ENCODE measurements at places on chromosomes 2 and 18.

DNA sequence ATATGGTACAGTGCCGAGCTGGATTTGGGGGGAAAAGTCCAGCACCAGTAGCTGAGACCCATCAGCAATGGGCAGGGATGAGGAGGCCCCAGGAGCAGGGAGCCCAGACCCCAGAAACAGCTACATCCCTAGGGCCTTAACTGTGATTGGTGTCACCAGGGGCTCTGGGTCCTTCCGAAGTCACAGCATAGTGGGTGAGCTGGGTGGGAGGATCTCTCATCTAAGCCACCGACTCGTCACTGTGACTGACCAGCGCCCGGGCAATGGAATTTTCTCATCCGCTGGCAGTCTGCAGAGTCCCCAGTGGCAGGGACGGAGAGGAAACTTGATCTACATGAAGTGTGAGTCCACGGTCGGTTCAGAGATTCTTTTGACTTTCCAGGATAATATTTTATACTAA, 186.5 kb downstream of the SH3BP4 start:
- no peak for DNase-seq

DNA sequence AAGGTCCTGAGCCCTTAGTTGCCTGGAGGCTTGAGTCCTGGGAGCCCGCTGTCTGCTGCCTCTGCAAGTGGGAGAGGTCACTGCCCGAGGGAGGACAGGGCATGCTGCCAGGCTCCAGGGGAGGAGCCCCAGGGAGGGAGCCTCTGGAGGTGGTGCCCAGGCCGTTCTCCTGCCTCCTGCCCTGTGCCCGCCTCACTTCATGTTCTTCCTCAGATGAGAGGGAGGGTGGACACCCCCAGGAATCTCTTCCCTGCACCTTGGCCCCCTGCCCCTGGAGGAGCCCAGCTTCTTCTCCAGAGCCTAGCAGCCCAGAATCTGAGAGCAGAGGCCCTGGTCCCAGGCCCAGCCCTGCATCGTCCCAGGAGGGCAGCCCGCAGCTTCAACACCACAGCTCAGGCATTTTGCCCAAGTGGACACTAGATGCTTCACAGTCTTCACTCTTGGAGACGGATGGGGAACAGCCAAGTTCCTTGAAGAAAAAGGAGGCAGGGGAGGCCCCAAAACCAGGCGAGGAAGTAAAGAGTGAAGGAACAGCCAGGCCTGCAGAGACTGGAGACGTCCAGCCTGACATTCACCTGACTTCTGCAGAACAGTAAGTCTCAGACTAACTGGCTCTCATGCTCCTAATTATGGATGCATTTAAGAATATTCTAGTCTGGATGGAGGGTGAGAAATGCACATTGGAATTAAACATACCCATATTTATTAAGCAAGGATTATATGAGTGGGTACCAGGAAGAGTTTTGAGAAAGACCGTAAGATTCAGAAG, 12.1 kb downstream of the PSD4 start:
- peak; percentile 92 for DNase-seq

DNA sequence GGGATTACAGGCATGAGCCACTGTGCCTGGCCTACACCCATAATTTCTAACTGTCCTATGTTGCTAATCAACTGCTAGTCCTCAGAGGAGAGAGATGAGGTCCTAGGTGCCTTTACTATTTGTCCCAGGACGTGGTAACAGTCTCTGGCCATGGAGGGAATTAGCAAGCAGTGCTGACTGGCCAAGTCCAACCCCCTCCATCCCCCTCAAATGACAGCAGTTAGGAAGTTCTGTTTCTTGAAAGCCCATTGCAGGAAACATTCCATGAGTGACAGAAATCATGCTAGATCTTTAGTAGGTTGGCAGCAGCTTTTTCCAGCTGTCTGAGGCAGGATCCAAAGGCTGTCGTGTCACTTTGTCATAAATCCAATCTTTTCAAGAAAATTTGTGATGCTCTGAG, 55.7 kb upstream of the REL start:
- DNase-seq, result no peak

- no peak for DNase-seq
Measured at GRCh38 chr2:7523481-7524120, 606.4 kb downstream of the RNF144A start.

DNA sequence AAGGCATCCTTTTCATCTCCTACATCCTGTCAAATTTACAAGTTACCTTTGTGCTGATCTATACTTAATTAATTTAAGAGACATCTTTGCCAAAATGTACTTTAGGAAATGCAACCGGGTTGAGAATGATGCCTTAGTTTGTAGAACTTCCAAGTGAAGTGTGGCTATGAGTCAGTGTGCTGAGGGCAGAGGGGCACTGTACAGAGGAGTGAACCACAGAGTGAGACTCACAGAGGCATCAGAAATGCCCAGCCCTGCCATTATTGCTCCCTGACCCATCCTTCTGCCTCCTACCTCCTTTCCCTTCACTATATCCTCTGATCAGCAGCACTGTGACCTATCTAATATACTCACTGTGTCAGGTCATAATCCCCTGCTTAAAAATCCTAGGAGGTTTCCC, 320.1 kb downstream of the LRRTM1 start:
- no peak for DNase-seq

DNA sequence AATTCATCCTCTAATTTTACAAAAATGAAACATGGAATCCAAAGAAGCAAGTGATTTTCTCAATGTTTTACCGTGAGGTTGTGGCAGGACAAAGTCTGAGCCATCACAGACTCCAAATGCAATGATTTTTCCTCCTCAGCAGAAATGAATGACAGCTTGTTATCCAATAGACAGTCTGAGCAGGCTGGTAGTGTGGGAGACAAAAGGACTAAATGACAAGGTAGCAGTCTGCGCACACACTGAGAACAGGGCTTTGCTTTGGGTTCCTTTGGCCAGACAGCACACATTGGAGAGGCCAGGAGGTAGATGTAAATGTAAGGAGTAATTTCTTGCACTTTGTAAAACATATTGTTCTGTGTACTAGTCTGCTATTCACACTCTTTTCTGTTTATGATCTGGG, 50.3 kb upstream of the RGPD4 start:
- DNase-seq, result no peak

DNA sequence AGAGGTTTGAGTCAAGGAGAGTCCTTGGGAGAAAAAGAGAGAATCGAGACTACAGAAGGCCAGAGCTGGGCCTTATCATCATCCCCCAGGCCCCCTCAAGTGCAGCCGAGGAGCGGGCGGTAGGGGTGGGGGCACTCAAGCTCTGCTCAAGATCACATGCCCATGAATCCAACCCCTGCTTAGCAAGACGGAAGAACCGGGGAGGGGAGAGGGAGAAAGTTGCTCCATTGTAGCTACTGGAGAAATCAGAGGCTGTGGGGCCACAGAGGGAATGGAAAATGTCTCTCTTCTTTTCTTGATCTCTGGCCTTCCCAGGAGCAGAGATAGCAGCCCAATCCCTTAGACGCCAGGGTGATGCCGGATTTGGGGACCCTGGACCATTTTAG, 14.6 kb downstream of the SLC4A3 start:
- DNase-seq, result no peak

GRCh38 chr18:58761241-58761969, 90.1 kb downstream of the MALT1 start:
- no peak for DNase-seq

- DNase-seq, result no peak
Measured at GRCh38 chr18:8741532-8741931, 36.2 kb downstream of the MTCL1 start.

- no peak for DNase-seq
Measured at GRCh38 chr18:22865354-22866116, 67.6 kb upstream of the RBBP8 start.

- DNase-seq, result no peak
Measured at GRCh38 chr2:160575368-160575767, 81.8 kb upstream of the RBMS1 start.

DNA sequence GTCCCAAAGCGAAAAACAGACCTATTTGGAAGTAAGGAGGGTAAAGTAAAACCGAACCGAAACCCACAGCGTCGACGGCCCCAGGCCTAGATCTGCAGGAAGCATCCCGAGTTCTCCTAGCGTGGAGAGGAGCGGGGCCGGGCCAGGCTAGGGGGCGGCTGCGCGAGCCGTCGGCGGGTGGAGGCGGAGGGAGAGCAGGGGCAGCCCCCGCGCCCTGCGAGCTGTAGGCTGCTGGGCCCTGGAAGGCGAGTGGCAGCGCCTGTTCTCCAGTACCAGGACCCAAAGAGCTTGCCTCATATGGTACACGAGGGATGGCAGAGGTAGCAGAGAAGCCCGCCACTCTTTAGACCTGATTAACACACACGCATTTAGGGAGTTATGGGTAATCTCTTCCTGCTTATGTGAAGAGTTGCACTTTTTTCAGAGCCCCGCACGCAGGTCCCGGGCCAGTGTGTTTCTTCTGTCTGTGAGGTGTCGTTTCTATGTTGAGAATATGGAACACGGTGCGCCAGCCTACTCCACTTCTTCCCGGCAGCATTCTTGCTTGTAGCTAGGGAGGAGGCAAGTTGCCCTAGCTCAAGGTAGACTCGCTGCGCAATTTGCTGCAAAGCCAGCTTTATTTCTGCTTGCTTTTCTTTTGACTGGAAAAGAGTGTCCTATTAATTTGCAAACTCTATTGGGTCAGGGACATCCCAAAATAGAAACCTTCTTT, 71.1 kb downstream of the ARHGEF33 start:
- DNase-seq, result peak; percentile 53

DNA sequence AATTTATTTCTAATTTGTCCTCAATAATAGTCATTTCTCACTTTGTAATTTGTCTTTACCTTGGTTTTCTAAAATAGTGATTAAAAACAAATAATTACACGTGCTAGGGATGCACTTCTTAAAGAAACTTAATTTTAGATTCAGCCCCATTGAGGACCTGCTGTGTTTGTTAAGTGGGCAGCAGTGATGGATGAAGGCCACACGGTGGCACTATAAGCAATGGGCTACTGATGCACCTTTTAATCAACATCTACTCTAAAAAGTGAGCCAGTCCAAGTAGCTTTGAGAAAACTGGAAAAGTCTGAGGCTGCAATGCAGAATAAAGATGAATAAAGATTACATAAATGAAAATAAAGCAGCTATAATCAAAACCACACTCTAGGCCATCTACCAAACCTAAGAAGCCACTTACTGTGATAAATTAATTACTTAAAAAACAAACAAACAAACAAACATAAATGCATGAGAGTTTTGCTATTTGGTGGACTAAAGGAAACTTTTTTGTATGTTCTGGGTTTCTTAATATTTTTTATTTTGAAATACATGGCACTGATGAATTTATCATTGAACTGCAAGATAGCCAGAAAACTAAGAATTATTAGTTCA, 89.3 kb downstream of the PDE11A start:
- DNase-seq, result peak; percentile 46

DNA sequence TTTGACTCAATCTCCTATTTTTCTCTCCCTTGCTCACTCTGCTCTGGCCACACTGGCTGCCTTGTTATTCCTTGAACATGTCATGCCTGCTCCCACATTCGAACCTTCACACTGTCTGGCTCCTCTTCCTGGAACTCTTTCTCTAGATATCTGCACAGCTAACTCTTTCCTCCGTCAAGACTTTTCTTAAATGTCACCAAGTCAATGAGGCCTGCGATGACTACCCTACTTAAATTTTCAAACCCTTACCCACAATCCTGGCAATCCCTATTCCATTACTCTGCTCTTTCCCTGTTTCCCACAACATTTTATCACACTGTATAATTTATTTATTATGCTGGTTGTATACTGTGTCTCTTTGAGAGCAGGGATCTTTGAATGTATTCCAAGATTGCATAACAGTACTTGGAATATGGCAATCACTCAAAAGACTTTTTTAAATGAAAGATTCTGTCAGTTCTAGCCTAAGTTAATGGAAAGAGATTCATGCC, 206.2 kb downstream of the SRBD1 start:
- DNase-seq, result no peak

GRCh38 chr2:173307293-173307692, 47.4 kb upstream of the CDCA7 start:
- no peak for DNase-seq

GRCh38 chr18:11500153-11501122, 109.0 kb upstream of the SLC35G4 start:
- peak; percentile 91 for DNase-seq

DNA sequence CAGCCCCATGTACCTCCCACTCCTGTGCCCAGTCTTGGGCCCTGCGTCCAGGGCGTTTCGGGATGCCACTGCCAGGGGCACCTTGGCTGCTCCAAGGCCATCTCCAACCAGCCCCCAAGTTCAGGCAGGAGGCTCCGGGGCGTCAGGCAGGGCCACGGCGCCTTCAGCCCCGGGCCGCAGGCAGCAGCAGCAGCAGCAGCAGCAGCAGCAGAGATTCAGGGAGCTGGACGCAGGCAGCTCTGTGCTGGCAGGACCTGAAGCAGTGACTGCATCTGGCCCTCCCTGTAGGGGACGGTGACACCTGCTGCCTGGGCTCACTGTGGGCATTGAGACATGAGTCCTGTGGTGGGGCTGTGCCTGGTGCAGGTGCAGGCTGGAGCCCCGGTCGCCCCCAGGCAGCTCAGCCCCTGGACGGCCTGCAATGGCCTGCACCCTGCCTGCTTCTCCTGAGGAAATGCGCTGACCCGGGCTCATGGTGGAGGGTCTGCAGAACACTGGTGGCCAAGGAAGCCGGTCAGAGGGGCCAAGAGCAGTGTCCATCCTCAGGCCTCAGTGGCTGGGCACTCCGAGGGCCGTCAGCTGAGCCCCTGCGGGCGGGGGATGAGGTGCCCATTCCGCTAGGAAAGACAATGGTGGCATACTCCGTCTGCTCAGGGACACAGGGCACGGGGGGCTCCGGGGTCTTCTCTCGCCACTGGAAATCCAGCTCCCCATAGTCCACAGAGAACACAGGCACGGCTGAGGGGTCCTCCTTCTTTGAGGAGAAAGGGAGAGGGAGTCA, 8.0 kb downstream of the PDCD1 start:
- no peak for DNase-seq

DNA sequence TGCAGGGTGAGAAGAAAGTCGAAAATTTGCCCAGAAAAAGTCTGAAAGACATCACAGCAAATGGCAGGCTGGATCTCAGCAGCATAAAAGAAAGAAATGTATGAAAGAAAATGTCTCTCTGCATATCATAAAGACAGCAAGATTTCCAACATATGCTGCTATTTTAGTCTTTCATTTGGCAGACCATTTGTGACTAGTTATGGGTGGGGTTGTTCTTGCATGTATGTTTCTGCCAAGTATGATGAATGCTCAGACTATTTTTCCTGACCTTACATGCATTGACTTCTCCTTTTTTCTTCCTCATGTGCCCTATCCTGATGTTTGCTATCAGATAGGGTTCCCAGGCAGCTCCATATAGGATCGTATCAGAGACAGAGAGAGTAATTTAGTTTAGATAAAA, 58.5 kb upstream of the PARD3B start:
- DNase-seq, result no peak

DNA sequence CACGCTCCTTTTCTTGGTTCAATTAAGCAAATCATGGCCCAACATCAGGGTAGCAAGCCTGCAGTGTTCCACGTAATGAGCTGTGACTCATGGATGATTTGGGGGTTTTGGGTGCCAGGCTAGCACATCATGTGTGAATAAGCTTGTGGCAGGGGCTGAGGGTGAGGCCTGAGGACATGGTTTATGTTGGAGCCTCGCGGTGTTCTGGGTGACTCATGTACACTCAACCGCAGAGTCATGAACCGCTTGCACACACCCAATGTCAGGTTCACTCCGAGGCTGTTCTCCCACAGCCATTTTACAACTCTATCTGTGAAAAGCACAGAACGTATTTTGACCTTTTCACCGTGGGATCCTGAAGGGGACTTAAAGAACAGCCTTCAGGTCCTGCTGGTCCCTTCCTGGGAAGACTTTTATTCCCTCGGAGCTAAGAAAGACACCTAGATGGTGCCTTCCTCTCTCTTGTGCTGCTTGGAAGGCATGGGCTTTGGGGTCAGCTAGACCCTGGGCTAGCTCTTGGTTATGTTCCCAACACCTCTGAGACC, 139.9 kb upstream of the ZEB2 start:
- DNase-seq, result no peak

GRCh38 chr2:132814651-132815050, 144.6 kb upstream of the LYPD1 start:
- no peak for DNase-seq

Data from adrenal gland (tissue), 19 donors.